ENCODE measurements at places on chromosomes 6 and 20. TPM values are rescaled to one million over a fixed set of nuclear protein-coding genes. Genes with fewer than 3 reads are reported as not detected.

The SLC2A4RG gene
- 22.0 TPM for total RNA-seq

The GGTLC1 gene
- not detected for total RNA-seq

The ABHD16B gene
- not detected for total RNA-seq

The OPRM1 gene
- total RNA-seq = not detected

The MYBL2 gene
- 20.1 TPM for total RNA-seq

The FOXA2 gene
- total RNA-seq = not detected

The RAD21L1 gene
- total RNA-seq = not detected

The LY86 gene
- not detected for total RNA-seq

The TMEM14A gene
- 30.2 TPM for total RNA-seq

Measured in regular cardiac myocyte (primary cell).